ENCODE measurements at places on chromosomes 7 and 10.

DNA sequence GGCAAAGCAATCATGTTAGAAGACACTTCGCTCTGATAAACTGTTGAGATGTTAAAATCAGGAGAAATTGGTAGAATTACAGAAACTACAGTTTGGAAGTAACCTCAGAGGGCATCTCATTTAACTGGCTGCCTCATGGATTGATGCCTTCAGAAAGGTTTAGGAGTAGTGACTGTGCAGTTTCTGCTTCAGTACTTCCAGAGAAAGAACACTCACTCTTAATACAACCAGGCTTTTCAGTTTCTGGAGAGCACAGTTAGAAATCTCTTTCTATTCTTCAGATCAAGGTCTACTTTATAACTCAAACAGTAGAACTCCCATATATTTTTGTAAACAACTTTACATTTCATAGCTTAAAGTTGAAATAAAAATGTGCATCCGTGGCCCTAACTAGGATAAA is 1358.9 kb upstream of the LRRTM3 start:
- DNase-seq, result no peak

GRCh38 chr10:16566202-16566805 is 44.6 kb upstream of the C1QL3 start:
- no peak for DNase-seq

DNA sequence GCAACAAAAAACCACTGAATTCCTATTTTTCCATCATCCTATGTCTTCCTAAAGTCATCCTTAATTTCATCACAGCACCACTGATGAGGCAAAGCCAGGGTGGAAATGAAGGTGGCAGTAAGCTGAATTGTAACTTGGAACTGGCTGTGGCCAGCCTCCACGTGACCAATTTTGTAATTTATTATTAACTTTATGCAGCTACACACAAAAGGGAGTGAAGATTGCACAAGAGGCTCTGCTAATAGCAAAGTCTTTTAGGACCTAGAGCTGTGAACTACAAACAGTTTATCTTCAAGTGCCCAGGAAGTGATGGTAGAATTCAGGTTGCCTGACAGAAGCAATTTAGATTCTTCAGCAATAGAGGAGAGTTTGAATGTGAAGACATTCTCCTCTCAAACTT is 176.4 kb downstream of the CCDC71L start:
- DNase-seq, result no peak

DNA sequence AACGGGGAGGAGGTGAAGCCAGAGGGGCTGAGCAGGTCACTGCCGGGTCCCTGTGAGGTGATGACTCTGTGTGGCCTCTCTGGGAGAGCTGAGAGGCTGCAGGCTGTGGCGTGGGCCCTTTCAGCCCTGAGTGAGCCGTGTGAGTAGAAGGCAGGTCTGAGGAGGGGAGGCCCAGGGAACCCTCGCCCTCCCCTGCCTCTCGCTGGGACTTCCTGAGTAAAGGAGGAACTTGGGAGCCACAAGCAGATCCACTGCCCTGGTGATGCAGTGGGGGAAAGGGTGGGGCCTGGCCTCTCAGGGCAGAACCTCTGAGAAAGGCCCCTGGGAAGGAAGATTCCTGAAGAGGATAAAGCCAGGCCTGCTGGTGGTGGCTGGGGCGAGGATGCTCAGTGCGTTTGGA is 22.8 kb downstream of the EEPD1 start:
- no peak for DNase-seq

- no peak for DNase-seq
These were observed 132.4 kb downstream of the SORCS1 start for GRCh38 chr10:107031931-107032699.

GRCh38 chr7:148255333-148255732 is 335.2 kb upstream of the C7orf33 start:
- no peak for DNase-seq

GRCh38 chr7:38463277-38464225 is 167.6 kb downstream of the AMPH start:
- DNase-seq, result peak; percentile 26

- peak; percentile 48 for DNase-seq
These were observed 28.9 kb downstream of the ADAP1 start for GRCh38 chr7:925601-926000.

DNA sequence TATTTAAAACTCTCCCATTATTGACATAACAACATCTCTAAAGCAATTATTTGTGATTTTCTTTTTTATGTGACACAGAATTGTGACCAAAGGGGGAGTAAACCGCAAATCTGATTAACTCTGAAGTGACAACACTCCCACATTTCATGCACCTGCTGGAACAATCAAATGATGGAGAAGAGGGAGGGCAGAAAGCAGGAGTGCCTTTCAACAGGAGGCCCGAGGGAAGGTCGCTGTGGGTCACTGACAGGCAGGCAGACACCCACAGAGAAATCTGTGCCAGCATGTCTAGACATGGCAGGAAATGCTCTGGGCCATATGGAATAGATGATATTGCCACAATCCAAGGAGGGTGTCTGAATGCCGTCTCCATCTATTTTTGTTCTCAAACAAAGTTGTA is 247.3 kb downstream of the DOCK4 start:
- DNase-seq, result no peak

DNA sequence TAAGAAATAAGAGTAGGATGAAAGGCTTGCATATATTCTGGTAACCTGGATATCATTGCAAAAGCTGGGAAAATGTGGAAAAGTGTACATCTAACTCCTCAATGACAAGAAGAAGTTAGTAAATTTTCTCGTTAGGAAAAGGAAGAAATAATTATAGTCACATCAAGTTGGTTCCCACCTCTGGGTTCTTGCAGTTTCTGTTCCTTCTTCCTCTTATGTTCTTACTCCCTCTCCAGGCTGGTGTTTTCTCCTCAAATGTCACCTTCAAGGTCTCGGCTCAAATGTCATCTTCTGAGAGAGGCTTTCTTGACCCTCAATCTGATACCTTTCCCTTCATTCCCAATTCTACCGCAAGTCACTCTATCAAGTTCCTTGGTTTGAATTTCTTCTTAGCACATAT is 64.4 kb downstream of the ENTPD1 start:
- no peak for DNase-seq

- DNase-seq, result no peak
These were observed 65.5 kb downstream of the ASB13 start for GRCh38 chr10:5600908-5601307.

DNA sequence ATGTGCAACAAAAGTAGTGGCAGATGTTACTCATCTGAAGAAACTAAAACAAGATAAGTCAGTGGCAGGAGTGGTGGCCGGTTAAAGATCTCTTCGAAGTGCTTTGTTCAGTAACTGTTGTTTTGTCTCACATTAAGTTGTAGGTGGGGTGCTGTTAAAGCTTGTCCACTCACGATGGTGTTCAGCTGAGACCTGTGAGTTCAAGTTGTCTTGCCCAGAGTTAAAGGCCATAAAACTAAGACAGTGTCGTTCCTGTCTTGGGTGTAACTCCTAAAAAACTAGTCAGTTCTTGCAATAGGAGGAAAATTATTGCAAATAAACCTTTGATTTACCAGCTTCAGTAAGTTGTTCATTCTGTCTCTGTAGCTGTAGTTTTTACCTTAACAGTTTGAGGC is 857 bp upstream of the FOXP2 start:
- no peak for DNase-seq

DNA sequence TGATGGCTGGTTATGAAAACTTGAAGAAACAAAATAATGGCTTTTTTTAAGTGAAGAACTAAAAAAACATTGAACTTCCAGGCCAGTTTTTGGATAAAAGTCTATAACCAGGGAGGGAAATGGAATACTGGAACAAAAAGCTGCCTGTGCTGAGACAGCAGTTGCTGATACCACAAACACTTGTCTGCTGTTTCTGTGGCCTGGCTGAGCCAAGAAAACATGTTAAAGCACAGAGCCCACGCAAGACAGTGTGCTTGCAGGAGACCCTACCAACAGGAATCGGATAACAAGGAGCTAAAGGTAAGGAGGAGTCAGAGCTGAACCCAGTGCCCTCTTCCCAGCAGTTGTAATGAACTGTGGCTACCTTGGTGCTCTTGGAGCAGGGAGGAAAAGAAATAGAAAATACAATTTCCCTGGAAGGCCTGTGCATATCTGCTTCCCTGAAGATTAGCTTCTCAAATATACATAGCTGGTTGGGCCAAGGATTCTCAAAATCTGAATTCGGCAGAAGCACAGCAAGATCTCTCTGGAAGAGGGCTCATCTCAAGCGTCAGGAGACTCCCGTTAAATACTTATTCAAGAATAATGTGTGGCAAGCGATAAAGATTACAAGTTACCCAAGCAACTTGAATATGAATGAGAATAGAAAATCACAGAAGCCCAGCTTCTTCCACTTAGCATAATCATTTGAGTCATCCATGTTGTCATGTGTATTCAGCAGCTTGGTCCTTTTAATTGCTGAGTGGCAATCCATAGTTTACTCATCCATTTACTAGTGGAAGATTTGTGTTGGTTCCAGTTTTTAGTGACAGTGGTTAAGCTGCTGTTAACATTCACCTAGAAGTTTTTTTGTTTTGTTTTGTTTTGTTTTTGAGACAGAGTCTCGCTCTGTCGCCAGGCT is 87.6 kb downstream of the NOD1 start:
- no peak for DNase-seq

GRCh38 chr7:111137296-111138192 is 46.6 kb downstream of the LRRN3 start:
- no peak for DNase-seq

GRCh38 chr10:49761201-49761788 is 828 bp downstream of the OGDHL start:
- no peak for DNase-seq

GRCh38 chr10:6796231-6796630 is 216.2 kb upstream of the PRKCQ start:
- no peak for DNase-seq

- DNase-seq, result no peak
These were observed 118.9 kb downstream of the APBB1IP start for GRCh38 chr10:26556748-26557640.

DNA sequence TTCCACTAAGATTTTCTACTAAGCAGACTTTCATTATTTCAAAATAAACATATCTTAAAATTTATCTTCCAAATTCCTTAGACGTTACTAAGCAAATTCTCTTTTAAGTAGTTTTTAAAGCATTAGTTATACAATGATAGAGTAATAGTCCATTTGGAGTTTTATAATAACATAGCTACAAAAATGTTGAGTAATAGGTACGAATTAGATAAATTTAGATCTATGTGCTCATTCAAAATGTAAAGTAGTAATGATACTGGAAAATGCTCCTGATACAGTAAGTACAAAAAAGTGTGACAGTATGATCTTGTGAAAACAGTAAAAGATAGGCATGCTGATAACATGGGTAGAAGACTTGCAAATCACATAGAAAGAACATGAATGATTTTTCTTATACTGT is 4.5 kb downstream of the DMTF1 start:
- no peak for DNase-seq

GRCh38 chr10:93091960-93092359 is 18.3 kb downstream of the CYP26A1 start:
- no peak for DNase-seq

GRCh38 chr7:102926783-102927140 is 14.0 kb downstream of the LRRC17 start:
- DNase-seq, result no peak

DNA sequence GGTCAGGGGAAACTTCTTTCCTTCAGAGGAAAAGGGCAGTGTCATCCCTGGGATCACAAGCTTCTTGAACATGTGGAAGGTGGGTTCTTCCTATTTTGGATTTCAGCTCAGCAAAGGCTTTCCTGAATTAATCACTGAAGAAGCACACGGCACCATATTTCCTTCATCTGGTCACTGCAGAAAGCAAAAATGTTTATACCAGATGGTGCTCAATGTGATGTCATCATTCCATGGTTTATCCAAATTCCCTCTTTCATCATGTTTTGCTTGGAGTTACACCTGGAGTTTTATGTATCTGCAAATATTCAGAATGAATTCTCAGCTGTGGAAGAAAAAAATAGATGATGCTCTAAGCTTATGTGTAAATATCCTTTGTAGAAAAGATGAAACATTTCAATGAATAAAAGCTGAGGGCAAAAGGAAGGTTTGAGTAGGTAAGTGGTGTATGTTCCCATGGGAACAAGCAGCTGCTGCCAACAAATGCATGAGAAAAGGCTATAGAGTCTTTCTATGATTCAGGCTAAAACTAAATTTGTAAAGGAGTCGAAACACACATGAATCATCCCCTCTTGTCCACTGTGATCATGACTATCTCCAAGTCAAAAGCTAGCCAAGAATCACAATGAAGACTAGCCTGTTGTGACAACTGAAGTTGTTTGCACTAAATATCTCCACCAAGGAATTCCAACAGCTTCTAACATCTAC is 26.9 kb upstream of the BPGM start:
- no peak for DNase-seq

GRCh38 chr10:29670761-29671160 is 36.0 kb upstream of the SVIL start:
- no peak for DNase-seq

GRCh38 chr10:64573623-64574325 is 1052.6 kb downstream of the REEP3 start:
- no peak for DNase-seq

DNA sequence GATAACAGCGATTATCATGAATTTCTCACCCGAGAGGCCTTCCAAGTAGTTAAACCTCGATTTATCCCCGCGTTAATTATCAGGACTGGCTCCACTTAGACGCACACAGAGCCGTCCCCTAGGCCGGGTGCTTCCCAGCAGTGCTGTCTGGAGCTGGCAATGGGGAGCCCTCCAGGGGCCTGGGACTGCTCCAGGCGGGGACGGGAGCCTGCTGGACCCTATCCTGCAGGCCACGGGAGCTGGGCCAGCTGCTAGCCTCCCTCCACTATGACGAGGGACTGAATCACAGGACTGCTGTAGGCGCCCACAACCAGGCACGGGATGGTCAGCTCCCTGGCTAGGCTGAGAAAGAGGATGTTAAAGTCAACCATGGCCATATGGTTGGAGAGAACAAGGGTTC is 229.1 kb downstream of the ELFN1 start:
- no peak for DNase-seq

DNA sequence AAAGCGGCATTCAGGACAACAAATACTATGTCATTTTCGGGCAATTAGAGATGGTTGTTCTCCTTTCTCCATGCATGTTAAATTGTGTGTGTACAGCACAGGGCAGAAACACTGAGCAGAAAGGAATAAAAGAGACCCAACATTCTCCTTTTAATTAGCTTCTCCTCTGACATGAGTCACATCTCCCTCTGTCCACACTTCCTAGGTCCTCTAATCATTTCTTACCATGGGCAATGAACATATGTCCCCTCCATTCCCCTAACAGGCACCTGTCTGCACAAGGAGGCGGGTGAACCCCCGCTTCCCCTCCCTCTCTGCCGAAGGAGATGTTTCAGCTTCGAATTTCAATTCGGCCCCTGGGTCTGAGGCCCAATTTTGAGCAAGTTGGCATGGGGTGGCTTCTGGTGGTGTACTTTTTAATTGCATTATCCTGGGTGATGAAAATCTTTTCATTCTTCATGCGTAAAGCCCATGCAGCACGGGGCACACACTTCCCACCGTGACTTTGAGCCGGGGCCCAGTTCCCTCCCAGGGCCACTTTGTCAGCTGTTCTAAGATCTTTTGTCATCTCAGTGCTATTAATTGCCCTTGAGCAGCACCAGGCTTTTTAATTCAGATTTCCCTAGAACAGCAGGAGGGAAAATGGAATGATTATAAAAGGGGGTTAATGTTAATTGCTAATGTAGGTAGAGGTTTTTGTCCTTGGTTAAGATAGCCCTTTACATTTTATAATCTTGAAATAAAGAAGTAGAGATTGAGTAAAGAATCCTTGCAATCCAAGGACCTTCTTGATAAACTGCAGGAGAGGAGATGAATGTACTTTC is 219.5 kb upstream of the NRP1 start:
- no peak for DNase-seq
